ENCODE measurements at places on chromosomes 3 and 15.

- DNase-seq: no peak
Observed at GRCh38 chr15:101579631-101580163, 72.5 kb downstream of the TM2D3 start.

GRCh38 chr15:57819646-57820045 is 113.1 kb downstream of the POLR2M start:
- DNase-seq: no peak

DNA sequence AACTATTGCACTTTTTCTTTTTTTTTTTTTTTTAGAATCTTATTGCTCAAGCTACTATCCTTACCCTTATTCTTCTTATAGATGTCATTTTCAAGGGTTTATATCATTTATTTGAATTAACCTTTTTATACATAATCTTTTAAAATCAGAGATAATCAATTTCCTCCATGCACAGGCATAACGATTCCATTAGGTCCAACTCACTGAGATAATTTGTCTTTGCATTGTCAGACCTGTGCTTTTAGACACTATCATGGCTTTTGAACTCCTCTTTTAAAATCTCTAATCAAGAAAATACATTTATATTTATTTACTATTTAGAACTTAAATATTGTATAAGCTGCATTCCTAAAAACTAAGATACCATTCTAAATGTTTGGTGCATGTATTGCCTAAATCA is 1454.9 kb downstream of the ZPLD1 start:
- DNase-seq: no peak

DNA sequence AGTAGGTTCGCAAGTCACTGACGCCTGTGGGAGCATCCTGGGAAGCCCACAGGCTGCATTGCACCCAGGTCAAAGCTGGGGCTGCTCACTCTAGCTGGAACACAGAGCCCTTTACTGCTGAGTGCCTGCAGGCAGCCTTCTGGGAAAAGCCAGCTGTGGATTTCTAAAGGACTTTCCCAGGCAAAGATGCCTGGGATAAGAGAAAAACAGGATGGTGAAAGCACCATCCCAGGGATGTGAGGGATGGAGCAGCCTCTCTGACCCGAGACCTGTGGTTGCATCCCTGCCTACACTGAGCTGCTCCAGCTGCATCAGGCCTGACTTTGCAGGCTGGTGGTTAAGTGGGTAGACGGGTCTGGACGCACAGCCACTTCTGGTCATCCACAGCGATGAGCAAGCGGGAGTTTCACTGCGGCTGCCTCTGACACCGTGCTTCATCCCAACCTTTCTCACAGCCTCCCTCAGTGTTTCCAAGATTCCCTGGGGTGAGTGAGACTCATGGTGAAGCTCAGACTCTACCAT is 52.5 kb upstream of the AMOTL2 start:
- DNase-seq: no peak

DNA sequence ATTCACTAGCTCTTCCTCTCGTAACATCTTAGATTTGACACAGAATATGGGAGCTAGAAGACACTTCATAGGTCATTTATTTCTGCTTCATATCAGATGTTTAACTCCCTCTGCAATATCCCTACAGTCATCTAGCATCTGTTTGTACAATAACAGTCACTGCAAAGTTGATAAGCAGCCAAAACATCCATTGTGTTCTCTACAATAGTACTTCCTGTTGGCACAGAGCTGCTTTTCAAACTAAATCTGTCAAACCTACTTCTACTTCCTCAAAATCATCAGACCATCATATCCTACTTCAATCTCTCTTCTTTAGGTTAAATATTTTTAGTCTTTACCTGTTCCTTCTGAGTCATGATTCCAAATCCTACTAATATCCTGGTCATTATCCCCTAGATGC is 233.2 kb downstream of the FGF12 start:
- no peak for DNase-seq

GRCh38 chr3:185729337-185730055 is 95.3 kb downstream of the IGF2BP2 start:
- no peak for DNase-seq

DNA sequence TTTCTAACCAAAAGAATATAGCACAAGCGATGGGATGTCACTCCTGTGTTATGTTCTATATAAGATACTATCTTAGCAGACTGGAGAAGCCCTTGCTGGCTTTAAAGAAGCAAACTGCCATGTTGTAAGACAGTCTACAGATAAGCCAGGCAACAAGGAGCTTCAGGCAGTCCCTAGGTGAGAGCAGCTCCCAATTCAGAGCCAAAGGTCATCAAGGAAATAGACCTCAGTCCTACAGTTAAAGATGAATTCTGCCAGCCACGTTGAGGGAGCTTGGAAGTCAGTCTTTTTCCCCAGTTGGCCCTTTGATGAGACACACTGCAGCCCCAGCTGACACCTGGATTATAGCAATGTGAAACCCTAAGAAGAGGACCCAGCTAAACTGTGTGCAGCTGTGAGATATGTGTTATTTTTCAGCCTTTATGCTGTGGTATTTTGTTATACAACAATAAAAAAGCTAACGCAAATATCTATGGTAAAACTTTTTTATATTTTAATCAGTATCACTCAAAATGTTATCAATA is 102.5 kb upstream of the AKAP13 start:
- DNase-seq: no peak

DNA sequence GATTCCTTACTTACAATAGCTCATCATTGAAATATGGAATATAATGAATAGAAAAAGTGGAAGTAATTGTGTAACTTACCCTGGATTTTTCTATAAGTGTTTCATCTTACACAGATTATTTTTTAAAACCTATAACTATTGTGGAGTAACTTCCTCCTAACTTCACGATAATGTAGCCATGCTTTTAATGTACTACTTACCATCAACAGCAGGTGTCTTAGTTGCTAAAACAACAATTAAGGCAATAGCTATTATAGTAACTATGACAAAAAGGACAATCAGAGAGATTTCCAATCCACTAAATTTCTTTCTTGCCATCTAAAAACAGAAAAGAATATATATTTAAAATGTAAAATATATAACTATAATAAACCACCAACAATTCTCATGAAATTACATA is 2.6 kb downstream of the SI start:
- DNase-seq: no peak

- DNase-seq: no peak
Observed at GRCh38 chr15:82126346-82126745, 80.5 kb upstream of the MEX3B start.

DNA sequence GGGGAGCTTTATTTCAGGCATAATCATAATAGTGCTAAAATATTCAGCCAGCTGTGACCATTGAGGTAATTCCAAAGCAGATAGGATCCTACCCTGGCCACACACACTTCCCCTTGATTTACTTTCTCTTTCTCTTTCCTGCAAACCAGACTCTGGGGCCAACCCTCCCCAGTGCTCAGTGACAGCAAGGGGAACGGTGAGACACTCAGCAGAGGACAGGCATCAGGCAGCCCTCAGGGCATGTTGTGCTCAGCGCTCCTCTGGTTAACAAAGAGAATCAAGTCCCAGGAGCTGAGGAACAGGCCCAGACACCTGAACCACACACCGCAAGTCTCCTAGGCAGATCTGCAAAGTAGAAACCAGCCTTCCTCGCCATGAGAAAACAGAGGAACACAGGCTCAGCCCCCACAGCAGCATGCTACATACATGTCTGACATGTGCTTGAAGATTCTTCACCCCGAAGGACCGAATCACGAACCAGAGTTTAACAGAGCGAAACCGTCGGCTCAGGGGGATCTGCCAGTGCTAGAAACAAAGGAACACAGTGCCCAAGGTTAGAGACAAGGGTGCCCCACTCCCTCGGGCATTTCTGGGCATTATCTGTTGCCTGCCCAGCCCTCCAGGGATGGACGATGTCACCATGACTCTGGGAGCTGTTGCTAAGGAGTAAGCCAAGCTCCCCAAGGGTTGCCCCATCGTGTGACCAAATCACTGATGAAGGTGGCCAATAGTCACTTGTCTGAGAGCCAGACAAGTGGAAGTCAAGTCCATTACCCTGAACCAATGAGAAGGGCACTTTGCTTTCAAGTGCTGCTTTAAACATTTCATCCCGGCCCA is 17.5 kb downstream of the HDC start:
- DNase-seq: no peak

DNA sequence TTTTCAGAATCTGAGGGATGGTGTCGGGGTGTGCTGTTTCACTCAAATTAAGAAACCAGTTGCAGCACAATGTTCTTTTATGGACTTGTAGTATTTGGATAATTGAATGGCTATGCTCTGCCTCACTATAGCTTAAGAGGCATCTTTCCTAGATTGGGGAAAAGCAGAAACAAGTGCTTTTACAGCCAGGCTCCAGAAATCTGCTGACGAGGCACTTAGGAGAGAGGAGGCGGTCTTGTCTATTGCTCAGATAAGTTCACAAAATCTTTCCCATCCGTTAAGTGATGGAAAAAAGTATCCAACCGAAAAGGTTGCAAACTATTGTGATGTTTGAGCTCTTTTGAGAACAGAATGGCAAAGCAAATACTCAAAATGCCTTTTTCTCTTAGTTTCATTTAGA is 336.1 kb upstream of the RARB start:
- DNase-seq: no peak

DNA sequence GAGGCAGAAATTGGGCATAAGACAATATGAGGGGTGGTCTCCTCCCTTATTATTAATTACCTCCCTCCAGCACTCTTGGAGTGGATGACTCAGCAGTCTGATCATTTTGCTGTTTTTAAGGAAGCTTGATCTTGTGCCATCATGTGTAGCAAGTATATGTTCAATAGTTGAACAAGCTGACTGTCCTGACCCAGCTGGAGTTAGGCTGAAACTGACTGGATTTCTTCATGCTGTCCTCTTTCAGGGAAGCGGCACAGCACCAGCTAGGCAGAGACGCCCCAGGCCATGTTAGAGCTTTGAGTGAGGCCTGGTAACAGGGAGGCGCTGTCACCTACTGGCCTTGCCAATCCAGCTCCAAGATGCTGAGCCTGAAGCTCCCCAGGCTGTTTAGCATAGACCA is 54.4 kb upstream of the KIF23 start:
- no peak for DNase-seq

DNA sequence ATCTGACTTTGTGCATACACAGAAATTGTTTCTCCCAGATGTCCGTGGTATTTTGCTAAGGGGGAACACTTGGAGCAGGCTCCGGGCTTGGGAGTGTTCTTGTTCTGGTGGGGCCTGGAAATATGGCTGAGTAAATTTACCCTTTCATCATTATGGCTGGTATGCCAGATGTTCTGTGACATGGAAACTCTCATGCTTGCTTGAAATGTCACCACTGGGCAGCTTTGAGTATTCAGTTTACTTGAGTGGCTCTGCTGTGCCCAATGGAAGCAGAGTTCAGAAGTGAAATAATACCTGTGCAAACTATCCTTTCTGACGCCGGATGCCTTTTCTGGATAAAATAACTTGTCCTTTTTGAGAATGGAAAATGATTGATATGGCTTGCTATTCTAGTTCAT is 283.6 kb upstream of the TPM1 start:
- DNase-seq: no peak

DNA sequence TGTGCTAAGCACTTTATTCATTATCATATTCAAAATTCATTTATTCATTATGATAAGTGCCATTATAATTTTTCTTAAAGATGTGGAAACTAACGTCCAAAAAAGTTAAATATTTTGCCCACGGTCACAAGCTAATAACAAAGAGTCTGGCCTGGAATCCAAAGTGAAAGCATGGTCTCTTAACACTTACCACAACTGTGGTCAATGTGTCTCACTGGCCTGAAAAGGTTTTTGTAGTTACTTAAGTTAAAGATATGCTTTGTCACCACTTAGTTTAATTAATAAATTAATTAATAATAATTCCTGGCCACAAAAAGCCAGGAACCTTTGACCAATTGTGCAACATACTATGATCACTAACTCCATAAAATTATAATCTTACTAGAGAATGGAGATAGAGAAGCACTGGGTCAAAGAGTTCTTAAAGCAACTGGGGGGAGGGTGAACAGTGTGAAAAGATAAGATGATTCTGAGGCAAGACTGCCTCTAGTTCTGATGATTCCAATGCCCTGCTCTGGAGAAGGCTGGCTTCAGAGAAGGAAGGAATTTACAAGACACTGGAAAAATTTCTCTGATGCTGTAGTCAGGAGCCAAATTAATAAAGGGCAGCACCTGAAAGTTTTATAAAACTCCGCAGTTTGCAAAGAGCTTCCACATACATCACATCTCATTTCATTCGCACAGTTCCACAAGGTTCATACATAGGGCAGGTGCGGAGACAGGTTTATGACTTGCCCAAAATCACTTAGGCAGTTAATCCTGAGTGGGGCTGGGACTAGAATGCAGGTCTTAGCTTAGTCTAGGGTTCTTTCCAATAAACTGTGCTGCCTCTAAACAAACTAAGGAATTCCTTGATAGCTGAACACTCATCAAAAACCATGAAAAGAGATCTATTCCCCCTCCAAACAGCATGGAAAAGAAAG is 32.5 kb downstream of the NPTN start:
- no peak for DNase-seq
